ENCODE measurements at places on chromosomes 4 and X.

DNA sequence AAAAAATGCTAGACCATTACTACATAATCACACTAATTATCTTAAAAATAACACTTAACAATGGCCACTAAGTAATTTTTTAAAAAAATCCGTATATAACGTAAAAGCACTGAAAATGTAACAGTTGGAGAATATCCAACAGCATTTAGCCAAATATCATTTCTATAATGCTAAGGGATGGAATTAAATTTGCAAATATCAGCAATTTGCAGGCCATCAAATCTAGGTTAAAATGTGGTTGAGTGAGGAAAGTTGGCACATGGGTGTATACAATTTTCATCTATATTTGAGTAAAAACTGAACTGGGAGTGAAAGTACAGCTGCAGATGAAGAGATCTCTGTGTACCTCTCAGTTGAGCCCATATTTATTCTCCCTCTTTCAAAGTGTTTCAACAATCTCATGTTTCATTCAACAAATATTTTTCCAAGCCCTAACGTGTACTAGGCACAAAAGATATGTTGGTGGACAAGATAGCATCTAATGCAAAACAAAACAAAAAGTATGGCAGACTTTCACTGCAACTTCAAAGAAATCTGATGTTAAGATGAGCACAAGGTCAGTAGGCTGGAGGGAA, 63.0 kb downstream of the MBNL3 start:
- DNase-seq, result no peak

GRCh38 chr4:37717576-37717975, 31.4 kb upstream of the RELL1 start:
- no peak for DNase-seq

DNA sequence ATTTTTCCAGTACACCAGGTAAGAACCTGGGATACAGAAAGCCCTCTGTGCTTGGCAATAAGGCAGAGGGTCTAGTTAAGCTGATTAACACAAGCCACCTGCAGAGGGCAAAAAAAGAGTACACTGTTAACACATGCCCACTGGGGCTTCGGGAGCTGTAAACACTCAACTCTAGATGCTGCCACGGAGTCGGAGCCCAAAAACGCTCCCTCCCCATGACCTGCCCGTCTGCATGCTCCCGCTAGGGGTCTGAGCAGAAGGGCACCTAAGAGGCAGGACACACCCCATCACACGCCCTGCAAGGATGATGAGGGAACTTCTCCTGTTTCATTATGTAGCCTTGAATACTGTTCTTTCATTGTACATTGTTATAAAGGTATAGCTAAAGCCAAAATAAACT, 715.6 kb upstream of the AADAT start:
- DNase-seq, result no peak

DNA sequence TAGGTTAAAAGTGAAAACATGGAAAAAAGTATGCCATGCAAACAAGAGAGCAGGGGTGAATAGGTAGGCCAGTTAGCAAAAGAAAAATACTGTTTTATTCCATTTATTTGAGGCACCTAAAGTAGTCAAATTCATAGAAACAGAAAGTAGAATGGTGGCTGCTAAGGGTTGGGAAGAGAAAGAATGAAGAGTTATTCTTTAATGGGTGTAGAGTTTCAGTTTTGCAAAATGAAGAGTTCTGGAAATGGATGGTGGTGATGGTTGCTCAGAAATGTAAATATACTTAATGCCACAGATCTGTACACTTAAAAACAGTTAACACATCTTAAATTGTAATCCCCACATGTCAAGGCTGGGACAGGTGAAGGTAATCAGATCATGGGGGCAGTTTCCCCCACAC, 29.7 kb downstream of the PARM1 start:
- DNase-seq, result no peak

DNA sequence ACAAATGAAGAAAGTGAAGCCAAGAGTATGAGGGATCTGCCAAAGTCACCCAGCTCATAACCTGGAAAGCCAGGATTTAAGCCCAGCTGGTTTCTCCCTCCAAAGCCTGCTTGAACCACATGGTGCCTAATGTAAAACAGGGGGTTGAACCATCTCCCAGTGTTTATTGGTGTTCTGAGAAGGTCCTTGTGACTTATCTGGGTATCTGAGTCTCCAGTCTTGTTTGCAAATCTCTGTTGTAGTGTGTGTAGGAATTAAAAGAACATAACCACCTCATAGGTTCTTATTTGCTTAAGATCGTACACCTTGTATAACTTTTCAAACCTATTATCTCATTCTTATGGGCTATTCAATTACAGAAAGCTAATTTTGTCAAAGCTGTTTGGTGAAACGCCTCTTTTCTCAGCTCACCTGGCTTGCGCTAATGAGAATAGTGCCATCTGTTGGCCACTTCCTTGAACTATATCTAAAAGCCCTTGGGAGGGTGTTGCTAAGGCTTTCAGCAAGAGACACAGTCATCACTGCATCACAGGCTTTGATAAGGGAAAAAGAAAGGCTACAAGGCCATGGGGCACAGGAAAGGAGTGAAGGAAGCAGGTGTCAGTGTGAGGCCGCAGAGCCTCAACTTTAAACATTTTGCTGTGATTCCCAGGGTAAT, 34.0 kb downstream of the ETDB start:
- no peak for DNase-seq

DNA sequence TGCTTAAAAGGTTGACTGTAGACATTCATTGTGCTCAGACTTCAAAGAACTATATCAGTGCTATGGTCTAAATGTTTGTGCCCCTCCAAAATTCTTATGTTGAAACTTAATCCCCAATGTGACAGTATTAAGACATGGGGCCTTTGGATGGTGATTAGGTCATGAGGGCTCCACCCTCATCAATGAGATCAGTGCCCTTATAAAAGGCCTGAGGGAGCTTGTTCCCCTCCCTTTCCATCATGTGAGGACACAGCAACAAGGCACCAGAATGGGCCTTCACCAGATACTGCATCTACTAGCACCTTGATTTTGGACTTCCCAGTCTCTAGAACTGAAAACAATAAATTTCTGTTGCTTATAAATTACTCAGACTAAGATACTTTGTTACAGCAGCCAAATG, 28.3 kb downstream of the CLOCK start:
- no peak for DNase-seq

DNA sequence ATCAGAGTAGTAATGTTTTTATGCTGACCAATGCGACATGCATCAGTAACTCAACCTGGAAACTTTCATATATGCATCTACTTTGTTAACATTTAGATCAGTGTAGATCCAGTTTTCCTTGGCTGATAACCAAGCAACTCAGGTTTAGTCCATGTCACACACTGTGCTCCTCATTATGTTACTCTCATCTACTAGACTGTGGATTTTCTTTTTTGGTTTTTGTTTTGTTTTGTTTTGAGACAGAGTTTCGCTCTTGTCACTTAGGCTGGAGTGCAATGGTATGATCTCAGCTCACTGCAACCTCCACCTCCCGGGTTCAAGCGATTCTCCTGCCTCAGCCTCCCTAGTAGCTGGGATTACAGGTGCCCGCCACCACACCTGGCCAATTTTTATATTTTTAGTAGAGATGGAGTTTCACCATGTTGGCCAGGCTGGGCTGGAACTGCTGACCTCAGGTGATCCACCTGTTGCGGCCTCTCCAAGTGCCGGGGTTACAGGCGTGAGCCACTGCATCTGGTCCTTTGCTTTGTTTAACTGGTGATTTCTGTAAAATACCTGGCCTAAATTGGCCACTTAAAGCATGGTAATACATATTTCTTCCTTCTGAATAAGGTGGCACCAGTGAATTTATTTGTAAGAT, 48.6 kb downstream of the SMARCAD1 start:
- DNase-seq, result no peak

GRCh38 chr4:88573995-88574394, 18.3 kb upstream of the HERC3 start:
- DNase-seq, result no peak

All from stimulated activated CD8-positive, alpha-beta memory T cell treated with anti-CD3 and anti-CD28 coated beads, Interleukin-7, amount 100 ng/mL, for 1 hour (primary cell).